ENCODE measurements at places on chromosomes 4 and X.

- DNase-seq = peak; percentile 62
- peak overlapping the region; percentile 77 for H3K4me3 ChIP-seq
- peaks cover 22% of the 10 kb centered on the region for H3K4me1 ChIP-seq
- no peaks in the 10 kb centered on the region for H3K27me3 ChIP-seq
Observed at GRCh38 chr4:37977471-37978247, 17.5 kb downstream of the PTTG2 start.

- no peak for DNase-seq
- peaks cover 34% of the 10 kb centered on the region for H3K4me1 ChIP-seq
- no peak overlapping the region for H3K4me3 ChIP-seq
- no peaks in the 10 kb centered on the region for H3K27me3 ChIP-seq
- no peaks in the 10 kb centered on the region for H3K36me3 ChIP-seq
Observed at GRCh38 chrX:68929332-68930150, 100.7 kb downstream of the EFNB1 start.

DNA sequence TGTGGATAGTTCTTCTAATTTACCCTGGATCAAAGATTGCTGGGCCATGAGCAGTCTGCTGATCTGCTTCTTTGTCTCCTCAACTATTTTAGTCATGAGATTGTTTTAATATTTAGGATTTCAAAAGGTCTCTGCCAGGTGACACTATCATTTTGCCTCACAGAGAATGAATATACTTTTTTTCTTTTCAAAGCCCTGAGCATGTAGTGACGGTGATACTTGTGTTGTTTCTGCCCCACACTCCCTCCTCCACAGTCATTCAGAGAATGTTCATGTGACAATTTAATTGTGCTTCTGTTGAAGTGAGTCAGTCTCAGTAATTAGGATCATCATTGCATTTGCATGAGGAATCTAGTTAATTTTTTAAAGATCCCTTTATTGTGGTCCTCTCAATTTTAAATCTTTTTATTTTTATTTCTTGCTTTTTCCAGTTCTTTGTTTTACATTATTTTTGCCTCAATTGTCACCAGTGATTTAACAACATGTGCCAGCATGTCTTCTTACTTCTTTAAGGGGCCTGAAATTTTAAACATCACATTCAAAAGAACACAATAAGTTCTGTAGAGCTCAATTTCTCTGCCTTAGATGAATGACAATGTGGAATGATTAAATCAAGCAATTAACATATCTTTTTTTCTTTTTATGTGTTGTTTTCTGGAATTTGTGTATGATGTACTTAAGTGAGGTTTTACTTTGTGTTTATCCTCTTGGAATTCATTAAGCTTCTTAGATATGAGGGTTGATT, 12.3 kb downstream of the MMRN1 start:
- no peak overlapping the region for H3K27ac ChIP-seq
- no peaks in the 10 kb centered on the region for H3K36me3 ChIP-seq
- peaks cover 13% of the 10 kb centered on the region for H3K4me1 ChIP-seq
- no peaks in the 10 kb centered on the region for H3K27me3 ChIP-seq
- DNase-seq = no peak

DNA sequence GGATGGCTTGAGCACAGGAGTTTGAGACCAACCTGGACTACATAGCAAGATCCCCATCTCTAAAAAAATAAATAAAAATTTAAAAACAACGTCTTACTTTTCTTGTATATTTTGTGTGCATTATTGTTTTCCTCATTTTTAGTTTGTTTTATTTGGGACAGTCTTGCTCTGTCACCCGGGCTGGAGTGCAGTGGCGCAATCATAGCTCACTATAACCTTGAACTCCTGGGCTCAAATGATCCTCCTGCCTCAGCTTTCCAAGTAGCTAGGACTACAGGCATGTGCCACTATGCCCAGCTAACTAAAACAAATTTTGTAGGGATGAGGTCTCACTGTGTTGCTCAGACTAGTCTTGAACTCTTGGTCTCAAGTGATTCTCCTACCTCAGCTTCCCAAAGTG, 9.5 kb upstream of the SMIM14 start:
- no peaks in the 10 kb centered on the region for H3K4me1 ChIP-seq
- no peaks in the 10 kb centered on the region for H3K27me3 ChIP-seq
- H3K27ac ChIP-seq = no peak overlapping the region
- no peak for DNase-seq

DNA sequence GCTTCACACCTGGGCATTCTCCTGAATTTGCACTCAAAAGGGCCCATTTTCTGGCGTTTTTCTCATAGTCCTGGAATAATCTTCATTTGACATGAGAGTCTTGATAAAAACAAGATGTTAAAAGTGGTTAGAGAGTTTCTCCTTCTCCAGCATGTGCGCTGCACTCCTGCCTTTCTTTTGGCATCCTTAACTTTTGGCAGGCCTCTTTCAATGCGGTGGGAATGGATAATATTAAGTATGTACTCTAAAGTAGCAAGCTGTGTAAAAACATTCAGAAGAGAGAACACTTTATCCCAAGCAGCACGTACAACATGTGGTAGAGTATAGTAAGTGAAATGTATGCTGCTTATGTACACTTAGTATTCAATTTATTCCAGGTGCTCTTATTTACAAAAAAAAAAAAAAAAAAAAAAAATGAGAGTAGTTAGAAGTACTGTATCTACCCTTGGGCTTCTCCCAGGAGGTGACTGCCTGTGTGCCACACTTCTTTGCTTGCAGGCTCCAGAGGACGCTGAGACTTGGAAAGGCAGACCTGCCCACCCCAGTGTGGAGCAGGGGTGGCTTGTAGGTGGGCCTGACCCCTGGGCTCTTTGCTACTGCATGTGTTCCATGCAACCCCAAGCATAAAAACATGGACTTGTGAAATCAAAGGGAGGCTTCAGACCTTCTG, 3.9 kb downstream of the FGF2 start:
- DNase-seq = no peak
- no peak overlapping the region for H3K4me3 ChIP-seq
- no peaks in the 10 kb centered on the region for H3K36me3 ChIP-seq
- peaks cover 13% of the 10 kb centered on the region for H3K27me3 ChIP-seq
- peaks cover 20% of the 10 kb centered on the region for H3K4me1 ChIP-seq
- no peak overlapping the region for H3K27ac ChIP-seq

GRCh38 chrX:68196939-68197791, 236.1 kb downstream of the OPHN1 start:
- H3K36me3 ChIP-seq = peaks cover 3% of the 10 kb centered on the region
- H3K4me3 ChIP-seq = no peak overlapping the region
- H3K4me1 ChIP-seq = no peaks in the 10 kb centered on the region

GRCh38 chrX:66200050-66200664, 36.1 kb downstream of the HEPH start:
- peaks cover 4% of the 10 kb centered on the region for H3K36me3 ChIP-seq
- H3K27me3 ChIP-seq = no peaks in the 10 kb centered on the region
- peaks cover 3% of the 10 kb centered on the region for H3K4me1 ChIP-seq
- no peak overlapping the region for H3K27ac ChIP-seq

- peak within 1 kb of the TSS; percentile 89 for H3K4me3 ChIP-seq
- no peaks in the 10 kb centered on the region for H3K36me3 ChIP-seq
- peak within 1 kb of the TSS; percentile 95 for H3K27ac ChIP-seq
- no peaks in the 10 kb centered on the region for H3K27me3 ChIP-seq
- peaks cover 20% of the 10 kb centered on the region for H3K4me1 ChIP-seq
Observed at GRCh38 chrX:129523079-129523911, at the start of gene SMARCA1. SMARCA1 (minus strand) TSS chrX:129523490; CDS start chrX:129523370, 120 bp downstream.

DNA sequence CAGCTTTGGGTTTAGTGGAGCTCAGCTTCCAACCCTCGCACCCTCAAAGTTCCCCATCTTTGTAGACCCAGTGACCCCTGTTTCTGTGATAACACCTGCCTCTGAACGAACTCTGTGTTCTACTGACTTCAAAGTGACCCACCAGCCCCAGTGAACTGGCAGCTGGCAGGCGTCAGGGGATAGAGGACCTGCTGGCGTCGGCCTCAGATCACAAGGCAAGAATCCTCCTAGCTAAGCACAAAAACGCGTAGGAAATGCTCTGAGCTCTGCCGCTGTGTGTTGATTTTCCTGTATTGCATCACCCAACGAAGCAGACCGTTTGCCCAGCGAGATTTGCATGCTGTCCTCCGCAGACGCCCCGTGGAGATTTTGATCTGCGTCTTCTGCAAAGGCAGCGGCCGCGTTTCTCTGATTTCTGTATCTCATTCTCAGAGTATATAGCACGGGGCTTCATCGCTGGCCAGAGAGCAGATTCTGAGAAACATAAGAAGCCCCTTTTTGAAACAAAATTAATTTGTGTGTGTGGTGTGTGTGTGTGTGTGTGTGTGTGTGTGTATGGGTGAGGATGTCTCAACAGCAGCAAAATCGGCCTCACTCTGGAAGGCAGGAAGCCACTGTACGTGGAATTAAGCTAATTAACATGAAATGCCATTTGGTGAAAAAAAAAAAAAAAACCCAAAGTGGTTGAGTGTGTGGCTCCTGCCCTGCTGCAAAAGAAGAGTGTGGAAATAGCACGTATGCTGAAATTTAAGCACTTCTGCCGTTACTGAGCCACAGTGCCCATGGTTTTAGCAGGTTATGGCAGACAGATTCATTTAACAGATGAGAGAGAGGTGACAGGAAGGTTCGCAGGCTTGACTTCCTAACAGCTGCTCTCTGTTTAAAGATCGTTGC, 29.2 kb upstream of the ASMTL start:
- no peak for DNase-seq
- no peaks in the 10 kb centered on the region for H3K36me3 ChIP-seq
- peaks cover 3% of the 10 kb centered on the region for H3K27me3 ChIP-seq
- H3K27ac ChIP-seq = peak overlapping the region; percentile 74
- peaks cover 4% of the 10 kb centered on the region for H3K4me1 ChIP-seq

DNA sequence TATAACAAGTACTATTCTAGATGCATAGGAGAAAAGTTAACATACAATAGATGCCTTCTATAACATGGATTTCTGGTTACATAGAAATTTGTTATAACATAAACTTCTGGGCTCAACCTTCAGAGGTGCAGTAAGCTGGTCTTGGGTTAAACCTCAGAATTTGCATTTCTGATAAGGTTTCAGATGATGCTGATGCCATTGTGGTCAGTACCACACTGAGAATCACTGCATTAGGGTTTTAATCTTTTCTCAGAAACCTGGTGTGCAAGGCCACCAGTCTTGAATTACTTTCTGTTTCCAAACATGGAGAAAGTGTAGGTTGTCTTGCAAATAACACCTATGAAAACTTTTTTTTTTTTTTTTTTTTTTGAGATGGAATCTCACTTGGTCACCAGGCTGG, 146.2 kb downstream of the SPOCK3 start:
- no peak overlapping the region for H3K4me3 ChIP-seq
- no peak for DNase-seq
- H3K27ac ChIP-seq = no peak overlapping the region
- peaks cover 9% of the 10 kb centered on the region for H3K4me1 ChIP-seq
- H3K36me3 ChIP-seq = no peaks in the 10 kb centered on the region

DNA sequence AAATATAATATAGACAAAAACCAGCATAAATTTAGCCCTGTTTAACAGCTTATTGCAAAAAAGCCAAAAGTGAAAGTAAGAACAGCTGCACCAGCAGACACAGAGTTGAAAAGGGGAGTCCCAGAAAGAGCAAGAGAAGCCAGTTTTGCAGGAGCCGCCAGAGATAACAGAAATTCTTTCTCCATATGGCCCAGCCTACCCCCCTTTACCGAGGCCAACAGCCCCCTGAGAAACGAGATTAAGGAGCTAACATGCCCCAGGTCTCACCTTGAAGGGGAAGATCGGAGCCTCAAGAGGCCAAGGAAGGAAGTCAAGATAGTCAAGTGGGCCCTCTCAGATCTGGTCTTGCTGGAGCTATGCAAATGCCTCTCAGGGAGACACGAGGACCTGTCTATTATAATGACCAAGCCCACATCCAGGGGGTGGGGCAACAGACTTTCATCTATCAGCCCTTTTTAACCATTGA, 4.8 kb downstream of the ACOX3 start:
- H3K36me3 ChIP-seq = no peaks in the 10 kb centered on the region
- H3K4me1 ChIP-seq = peaks cover 68% of the 10 kb centered on the region
- peak overlapping the region; percentile 66 for H3K4me3 ChIP-seq
- H3K27ac ChIP-seq = peak overlapping the region; percentile 55
- no peak for DNase-seq

DNA sequence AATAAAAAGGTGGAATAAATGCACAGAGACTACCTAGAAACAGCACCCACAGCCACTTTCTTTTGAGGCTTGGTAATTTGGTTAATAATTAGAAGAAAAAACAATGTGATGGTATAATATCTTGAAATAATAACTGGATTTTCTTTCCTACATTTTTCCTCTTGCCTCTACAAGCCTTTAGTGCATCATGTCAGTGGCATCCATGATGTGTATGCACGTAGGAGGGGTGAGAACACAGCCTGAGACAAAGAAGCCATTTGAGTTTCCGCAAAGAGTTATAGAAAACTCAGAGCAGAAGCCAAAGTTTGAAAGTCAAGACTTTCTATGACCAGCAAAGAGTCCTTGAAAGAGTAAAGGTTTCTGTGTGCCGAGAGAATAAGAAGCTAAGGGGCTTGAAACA, 461.3 kb downstream of the BCOR start:
- no peak overlapping the region for H3K27ac ChIP-seq
- peaks cover under 1% of the 10 kb centered on the region for H3K4me1 ChIP-seq
- H3K27me3 ChIP-seq = no peaks in the 10 kb centered on the region
- no peak overlapping the region for H3K4me3 ChIP-seq
- DNase-seq = no peak

- H3K27ac ChIP-seq = no peak overlapping the region
- no peak for DNase-seq
- no peak overlapping the region for H3K4me3 ChIP-seq
- peaks cover 14% of the 10 kb centered on the region for H3K4me1 ChIP-seq
- H3K36me3 ChIP-seq = no peaks in the 10 kb centered on the region
- H3K27me3 ChIP-seq = no peaks in the 10 kb centered on the region
Observed at GRCh38 chr4:161714022-161714751, 449.6 kb downstream of the FSTL5 start.

GRCh38 chr4:138918169-138918869, 97.3 kb upstream of the NOCT start:
- peaks cover 17% of the 10 kb centered on the region for H3K4me1 ChIP-seq
- H3K4me3 ChIP-seq = peak overlapping the region; percentile 40
- no peaks in the 10 kb centered on the region for H3K36me3 ChIP-seq
- H3K27ac ChIP-seq = no peak overlapping the region
- no peak for DNase-seq

DNA sequence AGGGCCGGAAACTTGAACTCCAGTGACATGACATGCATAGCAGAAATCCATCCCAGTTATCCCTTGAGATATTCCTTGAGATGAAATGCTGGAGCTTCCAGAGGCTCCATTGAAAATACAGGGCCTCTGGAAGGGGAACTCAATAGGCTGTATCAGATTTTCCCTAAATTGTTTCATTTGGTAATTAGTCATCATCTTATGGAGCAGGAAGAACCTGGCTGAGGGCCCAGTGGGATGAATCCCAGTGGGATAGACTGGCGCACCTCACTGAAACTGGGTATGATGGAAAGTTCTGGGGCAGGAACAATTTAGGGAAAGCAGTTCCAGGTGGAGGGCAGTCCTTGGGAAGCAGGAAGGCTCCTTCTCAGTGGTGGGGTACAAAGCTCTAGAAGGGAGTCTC, 307.8 kb upstream of the DIPK2B start:
- DNase-seq = no peak
- no peaks in the 10 kb centered on the region for H3K36me3 ChIP-seq
- no peaks in the 10 kb centered on the region for H3K27me3 ChIP-seq
- H3K27ac ChIP-seq = no peak overlapping the region
- H3K4me3 ChIP-seq = no peak overlapping the region
- peaks cover 23% of the 10 kb centered on the region for H3K4me1 ChIP-seq
